ENCODE measurements at places on chromosomes 16 and 17.

DNA sequence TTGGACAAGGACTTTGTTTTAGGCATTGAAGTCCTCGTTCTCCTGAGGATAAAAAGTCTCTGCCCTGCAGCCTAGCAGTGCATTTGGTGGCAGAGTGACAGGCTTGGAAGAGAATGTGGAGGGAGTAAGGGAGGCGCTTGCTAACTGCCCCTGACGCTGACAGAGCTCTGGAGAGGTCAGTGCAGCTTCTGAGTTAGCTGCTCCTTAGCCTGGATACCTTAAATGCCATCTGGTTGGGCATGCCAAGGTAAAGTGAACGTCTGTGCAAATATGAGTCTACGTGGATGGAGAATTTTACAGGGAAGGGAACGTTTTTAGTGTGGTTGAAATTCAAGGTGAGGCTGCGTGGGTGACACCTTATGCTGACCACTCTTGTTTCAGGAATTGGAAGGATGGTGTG, 44.4 kb downstream of the SEC14L1 start:
- DNase-seq, result no peak

DNA sequence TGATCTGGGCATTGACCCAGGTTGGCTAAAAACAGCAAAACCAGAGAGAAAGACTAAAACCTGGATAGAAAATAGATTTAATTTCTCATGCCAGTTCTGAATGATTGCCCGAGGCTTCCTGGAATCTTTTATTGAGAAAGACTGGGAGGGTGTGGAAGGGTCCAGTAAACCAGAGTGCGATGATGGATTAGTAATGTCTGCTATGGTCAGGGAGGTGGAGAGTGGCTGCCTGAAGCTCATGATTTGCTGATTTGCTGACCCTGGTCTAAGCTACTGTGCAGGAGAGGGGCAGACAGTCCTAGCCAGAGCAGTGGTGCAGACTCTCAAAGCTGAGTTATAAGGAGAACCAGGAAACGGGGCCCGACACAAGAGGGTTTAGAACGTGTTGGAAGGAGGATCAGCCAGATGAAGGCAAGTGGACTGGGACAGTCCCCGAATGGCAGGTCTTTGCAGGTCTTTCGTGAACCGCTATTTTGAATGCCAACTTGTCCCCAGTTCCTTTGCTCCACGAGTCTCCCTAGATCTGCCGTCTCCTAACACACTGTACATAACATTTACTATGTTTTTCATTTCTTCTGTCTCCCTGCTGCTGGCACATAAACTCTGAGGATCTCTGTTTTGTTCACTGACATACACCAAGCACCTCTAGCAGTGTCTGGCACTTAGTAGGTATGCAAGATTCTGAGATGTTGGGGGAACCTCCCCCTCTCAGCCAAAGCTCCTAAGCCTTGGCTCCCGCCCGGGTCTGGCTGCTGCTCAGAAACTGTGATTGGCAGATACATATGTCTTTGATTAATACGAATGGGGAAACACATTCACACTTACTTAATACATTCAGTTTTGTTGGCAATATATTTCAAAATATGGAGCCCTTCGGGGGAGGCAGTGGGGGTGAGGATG, 237.3 kb upstream of the TNRC6C start:
- no peak for DNase-seq

DNA sequence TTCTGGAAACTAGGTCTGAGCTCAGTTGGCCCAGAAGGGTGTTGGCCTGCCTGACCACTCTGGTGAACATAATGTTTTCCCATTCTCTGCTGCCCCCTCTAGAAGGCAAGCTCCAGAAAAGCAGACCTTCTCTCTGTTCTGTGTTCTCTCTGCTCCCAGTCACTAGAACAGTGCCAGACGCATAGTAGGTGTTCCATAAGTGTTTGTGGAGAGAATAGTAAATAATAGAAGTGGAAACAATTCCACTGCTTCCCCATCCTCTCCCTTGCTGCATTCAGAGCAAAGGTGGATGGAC, 32.2 kb upstream of the ETV4 start:
- no peak for DNase-seq

GRCh38 chr17:37694734-37695133, 50.1 kb downstream of the HNF1B start:
- DNase-seq, result no peak

DNA sequence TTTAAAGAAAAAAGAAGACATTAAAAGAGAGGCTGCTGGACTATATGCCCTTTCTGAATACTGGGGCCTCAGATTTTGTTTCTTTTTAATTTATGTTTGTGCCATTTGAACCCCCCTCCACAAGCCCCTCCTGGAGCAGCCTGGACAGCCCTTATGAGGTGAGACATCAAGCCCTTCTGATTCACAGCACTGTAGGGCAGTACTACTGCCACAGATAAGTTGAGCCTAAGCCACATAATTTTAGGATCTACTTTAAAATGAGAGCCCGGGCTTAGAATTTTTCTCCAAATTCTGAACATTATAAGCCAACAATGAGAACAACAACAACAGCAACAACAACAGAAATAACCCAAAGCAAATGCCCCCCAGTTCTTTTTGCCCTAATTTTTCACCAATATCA, 256.9 kb upstream of the SALL1 start:
- no peak for DNase-seq

DNA sequence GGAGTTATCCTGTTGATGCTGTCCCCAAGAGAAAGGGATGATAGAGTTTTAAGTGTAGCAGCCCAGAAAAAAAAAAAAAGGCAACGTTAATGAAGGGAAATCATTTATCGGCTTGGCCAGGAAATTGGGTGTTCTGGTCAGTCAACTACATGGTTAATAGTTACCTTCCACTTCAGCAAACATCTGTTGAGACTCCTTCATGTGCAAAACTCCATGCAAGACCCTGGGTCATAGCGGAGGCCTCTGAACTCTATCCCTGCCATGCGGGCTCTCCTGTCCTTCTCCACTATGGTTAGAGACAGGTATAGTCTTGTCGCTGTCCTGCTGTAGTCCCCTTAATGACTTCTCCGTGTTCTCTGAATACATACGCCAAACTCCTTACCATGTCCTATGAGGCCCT, 3.5 kb upstream of the LYRM9 start:
- DNase-seq, result no peak

GRCh38 chr16:5895976-5896375, 798.4 kb upstream of the EEF2KMT start:
- no peak for DNase-seq

DNA sequence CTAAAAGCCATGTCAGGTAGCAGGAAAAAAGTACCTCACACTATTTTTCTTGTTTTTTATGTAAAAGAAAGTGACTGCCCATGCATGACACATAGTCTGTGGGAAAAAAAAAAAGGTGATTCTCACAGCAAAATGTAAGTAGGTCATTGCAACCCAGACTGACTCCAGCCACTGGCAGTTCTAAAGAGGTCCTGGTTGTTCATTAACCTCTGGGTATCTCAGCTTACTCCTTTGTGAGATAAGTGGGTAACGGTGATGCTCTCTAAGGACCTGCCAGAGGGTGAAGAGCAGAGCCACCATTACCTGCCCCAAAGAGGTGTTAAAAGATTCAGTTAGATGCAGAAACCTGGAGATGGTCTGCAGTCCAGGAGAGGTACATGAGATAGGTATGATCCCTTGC, 531.9 kb downstream of the GRIN2A start:
- no peak for DNase-seq

GRCh38 chr17:76812263-76812662, 55.9 kb upstream of the MGAT5B start:
- no peak for DNase-seq
